ENCODE measurements at places on chromosomes 16 and 17.

GRCh38 chr17:28317099-28317965, 1.7 kb upstream of the TMEM97 start:
- no peak for DNase-seq

DNA sequence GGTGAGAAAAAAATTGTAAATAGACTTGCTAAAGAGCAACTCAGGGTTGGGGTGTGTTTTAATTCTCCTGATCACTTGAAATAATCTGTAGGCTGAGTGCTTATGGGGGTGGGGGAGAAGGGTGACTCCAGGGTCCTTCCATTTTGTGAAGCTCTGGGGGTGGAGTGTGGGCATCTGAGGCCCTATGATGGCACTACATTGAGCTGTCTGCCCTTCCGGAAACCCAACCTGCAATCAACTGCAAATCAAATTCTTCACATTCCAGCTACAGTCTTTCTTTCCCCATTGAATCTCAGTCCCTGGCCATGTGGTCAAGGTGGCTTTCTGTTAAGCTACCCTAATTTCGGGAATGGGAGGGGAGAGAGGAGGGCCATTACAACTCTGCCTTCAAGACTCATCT, 6.0 kb upstream of the CDC6 start:
- DNase-seq: no peak

- DNase-seq: no peak
Measured at GRCh38 chr16:89187770-89188392, 12.5 kb downstream of the SLC22A31 start.

DNA sequence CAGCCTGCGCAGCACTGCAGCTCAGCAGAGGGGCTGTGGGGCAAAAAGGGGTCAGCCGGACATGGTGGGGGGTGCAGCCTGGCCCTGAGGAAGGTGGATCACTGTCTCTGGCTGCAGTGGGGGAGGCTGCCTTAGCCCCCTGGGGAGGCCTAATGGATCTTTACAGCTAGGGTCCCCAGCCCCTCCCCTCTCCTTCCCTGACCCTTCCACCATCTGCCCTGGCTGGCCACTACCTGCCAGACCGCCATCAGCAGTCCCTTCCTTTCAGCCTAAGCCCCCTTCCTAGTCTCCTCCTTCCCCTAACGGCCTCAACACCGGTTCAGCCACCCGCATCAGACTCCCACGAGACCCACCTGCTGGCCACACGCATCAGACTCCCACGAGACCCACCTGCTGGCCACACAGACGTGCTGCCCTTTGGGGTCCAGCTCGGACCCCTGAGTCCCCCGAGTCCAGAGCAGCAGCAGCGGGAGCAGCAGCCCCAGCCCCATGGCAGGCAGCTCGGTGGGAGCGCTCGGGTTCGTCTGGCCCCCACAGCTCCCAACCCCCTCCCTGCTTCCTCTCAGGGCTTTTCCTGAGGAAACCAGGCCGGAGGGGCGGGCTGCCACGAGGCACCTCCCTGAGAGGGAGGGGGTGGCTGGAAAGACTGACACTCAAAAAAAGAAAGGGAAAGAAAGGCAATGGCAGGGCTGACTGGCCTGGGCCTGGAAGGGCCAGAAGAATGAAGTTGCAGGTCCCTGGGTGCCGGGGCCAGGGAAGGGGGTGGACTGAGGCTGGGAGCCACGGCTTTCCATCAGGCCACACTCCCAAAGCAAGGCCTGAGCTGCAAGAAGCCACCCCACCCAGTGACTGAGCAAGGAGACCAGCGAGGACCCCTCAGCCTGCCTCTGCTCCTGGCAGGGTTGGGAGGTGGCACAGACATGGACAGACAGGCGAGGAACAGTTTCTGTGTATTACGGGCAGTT, at the start of gene SCARF1:
TSS of gene SCARF1 (minus strand) at position 526 of the 965 bp plus-strand sequence. CDS start at position 491, 35 bp downstream.
- peak; percentile 32 for DNase-seq

- peak; percentile 79 for DNase-seq
Measured at GRCh38 chr17:17792551-17793377, 44.0 kb downstream of the SREBF1 start.

DNA sequence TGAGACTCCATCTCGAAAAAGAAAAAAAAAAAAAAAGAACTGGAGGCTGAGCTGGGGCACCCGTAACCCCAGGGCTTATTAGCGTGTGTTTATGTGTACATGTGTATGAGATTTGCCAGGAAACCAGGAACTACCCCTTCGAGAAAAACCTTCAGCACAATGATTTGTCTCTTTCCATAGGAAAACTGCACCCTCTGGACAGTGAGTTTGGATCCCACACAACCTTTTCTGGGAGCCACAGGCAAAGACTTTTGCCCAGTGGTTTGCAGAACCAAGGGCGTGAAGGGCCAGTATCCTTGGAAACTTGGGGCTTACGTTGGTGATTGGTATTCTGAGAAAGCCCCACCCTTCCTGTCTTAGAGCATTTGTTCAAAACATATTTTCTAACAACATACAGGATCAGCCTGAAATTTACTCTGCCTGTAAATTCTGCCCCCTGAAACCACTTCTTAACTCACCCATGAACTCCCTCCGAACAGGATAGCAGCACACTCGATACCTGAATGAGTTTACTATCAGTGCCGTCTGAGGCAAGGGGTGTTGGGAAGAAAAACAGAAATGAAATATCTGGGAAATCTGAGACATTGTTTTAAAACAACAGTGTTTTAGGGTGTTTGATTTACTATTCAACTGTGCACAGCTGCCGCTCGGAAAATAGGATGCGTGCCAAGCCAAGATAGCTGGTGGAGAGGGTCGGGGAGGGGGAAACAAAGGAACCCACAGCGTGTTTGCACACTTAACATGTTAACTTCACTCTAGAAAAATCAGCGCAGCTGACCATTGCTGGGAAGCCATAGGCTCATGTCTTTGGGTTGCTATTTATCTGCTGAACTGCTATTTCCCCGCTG, 40.2 kb upstream of the MAF start:
- DNase-seq: peak; percentile 84
